ENCODE measurements at places on chromosomes 3 and 15.

- DNase-seq: no peak
Observed at GRCh38 chr15:57061281-57061680, 142.8 kb downstream of the TCF12 start.

DNA sequence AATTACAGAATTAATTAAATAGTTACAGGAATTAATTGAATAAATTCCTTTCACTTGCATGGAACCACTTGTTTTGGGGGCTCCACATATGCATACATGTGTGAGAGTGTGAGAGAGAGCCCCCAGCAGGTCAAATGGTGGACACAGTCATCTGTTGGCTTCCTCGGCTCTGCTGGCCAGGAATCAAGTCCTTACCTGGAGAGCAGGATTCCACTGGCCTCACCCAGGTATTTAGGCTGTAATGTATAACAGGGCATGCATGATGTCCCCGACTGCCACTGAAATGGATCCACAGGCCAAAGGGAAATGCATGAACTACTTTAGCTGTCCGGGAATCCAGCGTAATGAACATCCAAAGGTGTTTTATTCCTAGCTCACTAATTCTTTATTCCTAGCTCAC is 139.7 kb upstream of the SMAD3 start:
- no peak for DNase-seq

GRCh38 chr3:168956076-168956475 is 707.4 kb downstream of the MECOM start:
- no peak for DNase-seq

- no peak for DNase-seq
Observed at GRCh38 chr3:83216919-83217594, 1455.6 kb upstream of the GBE1 start.

DNA sequence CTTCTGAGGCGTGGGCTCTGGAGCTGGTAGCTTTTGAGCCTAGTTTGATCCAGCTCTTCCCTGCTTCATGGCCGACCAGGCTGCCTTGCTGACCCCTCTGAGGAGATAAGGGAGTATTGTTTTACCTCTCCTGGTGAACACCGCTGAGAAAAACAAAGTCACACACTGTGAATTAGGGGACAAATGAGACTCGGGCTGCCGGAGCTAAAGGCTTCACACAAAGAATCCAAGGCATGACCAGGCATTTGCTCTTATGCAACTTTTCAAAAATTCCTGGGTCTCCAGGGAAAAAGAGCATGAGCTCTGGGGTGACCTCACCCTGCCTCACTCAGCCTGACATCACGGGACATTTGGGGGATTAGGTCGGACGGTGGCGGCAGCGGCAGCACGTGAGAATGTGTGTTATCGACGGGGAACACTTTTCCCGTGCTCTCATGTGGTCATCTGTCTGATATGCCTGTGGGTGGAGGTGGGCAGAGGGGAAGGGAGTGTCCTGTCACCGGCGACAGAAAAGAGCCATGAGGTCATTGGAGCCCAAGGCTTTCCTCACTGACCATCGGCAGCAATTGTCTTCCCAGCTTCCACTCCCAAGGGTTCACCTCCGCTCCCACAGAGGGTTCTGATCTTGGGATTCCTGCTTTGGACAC is 61.0 kb downstream of the TMEM44 start:
- no peak for DNase-seq

DNA sequence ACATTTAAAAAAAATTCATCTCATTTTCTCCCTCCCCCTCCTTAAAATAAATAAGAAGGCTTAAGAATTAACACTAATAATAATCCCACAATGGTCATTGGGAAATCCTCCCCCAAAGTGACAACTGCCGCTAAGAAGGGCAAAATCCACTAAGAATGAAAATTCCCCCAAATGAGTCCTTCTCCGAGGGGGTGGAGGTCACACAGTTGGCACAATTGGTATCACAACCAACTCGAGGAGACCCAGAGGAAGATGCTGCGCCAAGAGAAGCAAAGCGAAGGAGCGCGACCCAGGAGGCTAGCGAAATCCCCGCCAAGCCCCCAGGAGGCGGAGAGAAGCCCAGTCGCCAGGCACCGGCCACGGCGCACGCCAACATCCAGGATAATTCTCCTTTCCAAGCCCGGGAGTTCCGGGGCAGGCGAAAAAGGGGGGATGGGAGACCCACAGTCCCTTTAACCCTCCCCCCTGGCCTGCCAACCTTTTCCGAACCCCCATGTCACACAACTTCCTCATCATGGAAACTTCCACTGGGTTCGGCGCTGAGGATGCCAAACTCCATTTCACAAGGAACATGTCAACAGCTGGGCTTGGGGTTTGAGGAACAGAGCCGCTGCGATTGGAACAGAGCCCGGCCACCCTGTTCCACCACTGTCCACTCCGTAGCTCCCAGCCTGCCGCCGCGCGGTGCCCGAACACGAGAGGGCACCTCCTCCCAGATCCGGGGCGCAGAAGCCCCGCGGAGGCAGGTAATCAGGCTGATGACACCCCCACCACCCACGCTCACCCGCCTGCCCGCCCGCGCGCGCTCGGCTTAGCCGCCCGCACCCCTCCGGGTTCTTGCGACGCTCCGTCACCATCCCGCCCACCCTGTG is 668 bp downstream of the THRB start:
- DNase-seq: no peak

- DNase-seq: no peak
Observed at GRCh38 chr3:43816372-43816771, 125.6 kb downstream of the ABHD5 start.

- no peak for DNase-seq
Observed at GRCh38 chr3:12229146-12229851, 59.6 kb upstream of the PPARG start.

DNA sequence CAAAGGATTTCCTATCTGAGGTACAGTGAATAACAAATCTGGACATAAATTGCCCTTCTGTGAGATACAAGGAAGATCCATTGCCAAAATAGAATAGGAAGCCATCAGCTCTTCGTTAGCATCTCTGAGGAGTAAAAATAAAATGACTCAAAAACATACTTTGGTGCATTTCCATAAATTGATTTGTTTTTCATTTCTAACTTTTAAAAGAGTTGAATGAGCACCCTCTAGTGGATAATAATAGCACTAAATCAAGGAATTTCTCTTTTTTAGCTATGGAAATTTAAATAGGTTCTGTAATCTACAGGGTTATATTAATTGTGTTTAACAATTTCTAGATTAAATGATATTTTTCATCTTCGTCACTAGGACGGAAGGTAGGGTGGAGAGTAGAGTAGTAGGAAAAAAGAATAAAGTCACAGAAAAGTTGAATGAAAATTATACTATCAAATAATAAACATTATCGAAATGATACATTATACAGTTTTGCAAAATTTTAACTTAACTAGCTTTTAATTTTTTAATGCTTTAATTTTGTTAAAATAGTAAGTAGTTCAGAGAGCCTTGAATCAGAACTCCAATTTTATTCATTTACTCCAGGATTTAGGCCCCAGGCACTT is 6.4 kb downstream of the NSUN3 start:
- no peak for DNase-seq

DNA sequence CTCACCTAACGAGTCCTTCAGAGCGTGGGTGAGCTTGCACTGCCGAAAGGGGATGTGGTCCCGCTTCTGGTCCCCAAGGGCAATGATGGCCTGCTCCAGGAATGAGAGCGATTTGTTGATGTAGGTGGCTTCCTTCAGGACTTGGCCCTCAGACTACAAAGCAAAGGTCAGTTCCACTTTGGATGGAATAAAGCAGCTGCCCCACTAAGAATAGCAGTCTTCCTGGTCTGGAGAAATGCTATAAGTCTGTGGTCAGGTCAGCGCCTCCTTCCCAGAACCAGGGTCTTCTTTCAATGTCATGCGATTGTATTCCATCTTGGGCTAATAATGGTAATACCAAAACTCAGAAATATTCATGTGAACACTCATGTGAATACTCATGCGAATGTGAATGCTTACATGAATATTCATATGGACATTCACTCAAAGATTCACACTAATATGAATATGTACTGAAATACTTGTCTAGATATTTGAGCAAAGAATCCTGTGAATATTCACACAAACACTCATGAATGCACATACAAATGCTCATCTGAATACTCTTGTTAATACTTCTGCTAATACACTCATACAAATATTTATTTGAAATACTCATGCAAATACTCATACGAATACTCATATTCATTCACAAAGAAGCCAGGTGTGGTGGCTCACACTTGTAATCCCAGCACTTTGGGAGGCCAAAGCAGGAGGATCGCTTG is 16.7 kb downstream of the KIF9 start:
- no peak for DNase-seq

DNA sequence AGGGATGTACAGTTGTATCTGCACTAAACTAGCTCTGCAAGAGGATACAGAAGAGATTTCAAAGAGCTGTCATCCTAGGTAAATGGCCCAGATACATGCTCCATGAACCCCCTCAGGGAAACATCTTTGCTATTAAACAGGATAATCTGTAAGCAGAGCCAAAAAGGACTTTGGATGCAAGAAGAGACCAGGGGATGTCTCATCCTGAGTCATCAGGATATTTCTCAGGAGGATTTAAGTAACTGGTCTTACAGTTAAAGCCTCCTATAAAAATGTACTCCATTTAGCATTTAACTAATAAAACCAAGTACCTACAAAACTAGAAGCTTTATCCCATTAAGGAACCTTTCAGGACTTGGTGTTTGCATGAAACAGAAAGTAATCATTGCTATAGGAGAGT is 48.2 kb upstream of the PHLDB2 start:
- no peak for DNase-seq

DNA sequence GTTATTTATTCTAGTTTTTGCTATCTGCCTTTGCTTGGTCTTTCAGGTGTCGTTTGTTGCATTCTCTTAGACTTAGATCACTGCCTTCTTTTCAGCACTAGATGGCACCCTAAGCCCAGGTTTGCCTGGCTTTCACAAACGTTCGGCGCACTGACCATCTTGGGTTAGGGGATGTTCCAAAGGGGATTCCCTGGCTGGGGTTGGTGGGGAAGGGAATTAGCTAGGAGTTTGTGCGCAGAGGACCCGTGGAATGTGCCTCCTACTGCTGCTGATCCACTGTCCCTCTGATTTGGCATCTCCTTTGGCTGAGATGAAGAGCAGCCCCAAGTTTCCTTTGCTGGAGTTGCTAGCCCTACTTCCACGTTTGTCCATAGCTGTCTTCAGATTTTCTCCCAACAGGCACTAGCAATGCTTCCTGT is 33.9 kb downstream of the PFN2 start:
- DNase-seq: peak; percentile 2

DNA sequence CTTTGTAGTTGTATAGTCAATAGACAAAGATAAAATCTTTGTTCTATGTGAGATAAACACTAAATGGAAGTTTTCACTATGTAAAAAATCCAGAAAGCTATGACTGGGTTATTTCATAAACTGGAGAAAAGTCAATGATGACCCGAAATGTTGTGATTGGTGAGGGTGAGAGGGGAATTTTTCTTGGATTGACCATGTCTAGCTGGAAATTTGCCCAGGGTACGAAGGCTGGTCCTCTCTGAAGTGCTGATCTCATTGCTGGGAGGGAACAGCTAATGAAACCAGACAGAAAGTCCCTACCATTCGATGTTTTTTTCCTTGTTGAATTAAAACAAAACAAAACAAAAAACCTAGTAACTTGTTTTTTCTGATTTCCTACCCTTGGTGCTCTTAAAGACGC is 14.3 kb downstream of the TPRG1 start:
- DNase-seq: no peak

DNA sequence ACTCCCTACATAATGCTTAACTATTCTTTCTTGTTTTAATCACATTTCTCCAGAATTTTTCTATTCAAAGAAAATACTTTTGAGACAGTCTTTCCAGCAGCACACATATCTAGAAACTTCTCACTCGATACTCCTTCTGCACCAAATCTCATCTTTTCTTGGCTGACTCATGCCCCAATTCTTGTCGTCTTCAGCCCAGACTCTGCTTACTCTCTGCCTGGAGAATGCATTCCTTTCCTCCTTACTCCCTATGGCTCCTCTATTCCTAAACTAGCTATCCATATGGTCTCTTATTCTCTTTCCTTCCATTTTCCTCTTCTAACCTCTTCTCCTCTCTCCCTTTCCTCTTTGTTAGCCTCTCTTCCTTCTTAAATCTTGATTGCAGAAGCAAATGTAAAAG is 158.7 kb downstream of the GBE1 start:
- DNase-seq: no peak

DNA sequence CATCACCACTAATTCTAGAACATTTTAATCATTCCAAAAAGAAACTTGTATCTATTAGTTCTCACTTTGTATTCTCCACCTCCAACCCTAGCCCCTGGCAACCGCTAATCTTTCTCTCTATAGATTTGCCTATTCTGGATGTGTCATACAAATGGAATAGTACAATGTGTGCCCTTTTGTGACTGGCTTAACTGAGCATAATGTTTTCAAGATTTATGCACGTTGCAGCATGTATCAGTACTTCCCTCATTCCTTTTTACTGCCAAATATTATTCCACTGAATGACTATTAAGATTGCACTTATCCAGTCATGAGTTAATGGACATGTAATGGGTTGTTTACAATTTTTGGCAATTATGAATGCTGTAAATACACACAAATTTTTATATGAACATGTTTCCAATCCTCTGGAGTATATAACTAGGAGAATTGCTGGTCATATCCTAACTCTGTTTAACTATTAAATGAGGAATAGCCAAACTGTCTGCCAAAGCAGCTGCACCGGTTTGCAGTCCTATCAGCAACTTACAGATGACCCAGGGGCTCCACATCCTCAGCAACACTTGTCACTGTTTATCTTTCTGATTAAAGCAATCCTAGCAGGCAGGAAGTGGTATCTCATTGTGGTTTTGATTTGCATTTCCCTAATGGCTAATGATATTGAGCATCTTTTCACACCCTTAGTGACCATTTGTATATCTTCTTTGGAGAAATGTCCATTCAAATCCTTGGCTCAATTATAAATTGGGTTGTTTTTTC is 42.9 kb downstream of the DCUN1D1 start:
- DNase-seq: no peak

GRCh38 chr3:156456771-156457224 is 98.1 kb downstream of the SSR3 start:
- no peak for DNase-seq

GRCh38 chr3:162780313-162780712 is 1283.7 kb downstream of the OTOL1 start:
- DNase-seq: no peak

DNA sequence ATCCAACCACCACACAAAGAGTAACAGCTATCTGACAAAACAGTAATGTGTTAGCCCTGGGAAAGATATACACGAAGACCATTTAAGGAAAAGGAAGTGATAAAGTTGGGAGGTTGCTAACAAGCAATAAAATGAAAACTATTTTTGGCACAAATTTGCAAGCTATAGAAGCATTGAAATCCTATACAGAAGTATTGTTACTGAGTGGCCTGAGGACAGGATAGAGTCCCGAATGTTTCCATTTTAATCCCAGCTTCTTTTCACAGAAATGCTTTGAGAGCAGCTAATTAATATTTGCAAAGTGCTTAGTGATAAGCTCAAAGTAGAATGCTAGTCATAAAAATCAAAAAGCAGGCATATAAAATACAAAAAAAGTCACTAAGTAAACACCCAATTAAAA is 51.5 kb downstream of the RAD18 start:
- DNase-seq: no peak

GRCh38 chr3:145522893-145523651 is 637.9 kb downstream of the PLOD2 start:
- DNase-seq: no peak

Data from bone marrow (tissue), 2 donors.